NCI-H1105 treated with DMSO at 0.1 percent for 48 hours (cell line): ENCODE measurements at places on chromosomes 11 and 22.
A peak's percentile ranks its signal among the peaks of the same experiment; 100 is the strongest.

GRCh38 chr22:36253523-36254490 lies 874 bp downstream of the APOL1 start:
- DNase-seq: peak; percentile 1

- no peak for DNase-seq
Measured at GRCh38 chr11:122617926-122618325, 37.6 kb upstream of the UBASH3B start.

GRCh38 chr22:35592418-35592967 lies 24.6 kb downstream of the MB start:
- no peak for DNase-seq

GRCh38 chr22:44455151-44455962 lies 42.7 kb downstream of the RTL6 start:
- DNase-seq: no peak

- DNase-seq: no peak
Measured at GRCh38 chr22:33873186-33873585, 47.1 kb downstream of the LARGE1 start.

GRCh38 chr11:75543806-75544205 lies 18.1 kb upstream of the GDPD5 start:
- no peak for DNase-seq
